H4 (cell line): ENCODE measurements at places on chromosomes 2 and 18. TPM values are rescaled to one million over a fixed set of nuclear protein-coding genes. Genes with fewer than 3 reads are reported as not detected.

Gene CHRNG
- not detected in 2 replicates for total RNA-seq

Gene ESCO1
- total RNA-seq = 13.0 and 14.2 TPM in 2 replicates

Gene MROH2A
- 0.02 TPM in 1 of 2 replicates, not detected in the other for total RNA-seq

Gene HOXD13
- 3.1 and 4.8 TPM in 2 replicates for total RNA-seq

Gene ASAP2
- 10.4 and 13.7 TPM in 2 replicates for total RNA-seq

Gene TUBA4B
- not detected in 2 replicates for total RNA-seq

Gene KIF1A
- total RNA-seq = 1.4 and 1.9 TPM in 2 replicates

- DNase-seq = no peak
Measured at GRCh38 chr18:61859113-61859512, 33.7 kb downstream of the RNF152 start.

DNA sequence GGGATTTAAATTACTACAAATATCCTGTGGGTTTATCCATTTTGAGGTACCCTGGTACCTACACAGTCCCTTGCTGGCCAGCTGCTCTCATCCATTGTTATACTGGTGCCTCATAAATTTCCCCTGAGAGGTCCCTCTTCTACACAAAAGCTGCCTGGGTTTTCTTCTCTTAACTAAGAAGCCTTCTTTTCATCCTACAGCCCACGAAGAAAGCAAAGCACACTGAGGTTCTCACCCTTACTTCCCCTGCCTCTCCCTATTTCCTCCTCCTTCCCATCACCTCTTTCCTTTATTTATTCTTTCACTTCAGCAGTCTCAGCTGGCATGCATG is 154.9 kb downstream of the CSRNP3 start:
- DNase-seq = no peak

- DNase-seq = no peak
Measured at GRCh38 chr2:56040834-56041233, 117.3 kb upstream of the EFEMP1 start.

GRCh38 chr2:201126308-201127151 is 10.6 kb downstream of the CFLAR start:
- no peak for DNase-seq

- no peak for DNase-seq
Measured at GRCh38 chr18:44265437-44265836, 415.3 kb upstream of the SETBP1 start.

DNA sequence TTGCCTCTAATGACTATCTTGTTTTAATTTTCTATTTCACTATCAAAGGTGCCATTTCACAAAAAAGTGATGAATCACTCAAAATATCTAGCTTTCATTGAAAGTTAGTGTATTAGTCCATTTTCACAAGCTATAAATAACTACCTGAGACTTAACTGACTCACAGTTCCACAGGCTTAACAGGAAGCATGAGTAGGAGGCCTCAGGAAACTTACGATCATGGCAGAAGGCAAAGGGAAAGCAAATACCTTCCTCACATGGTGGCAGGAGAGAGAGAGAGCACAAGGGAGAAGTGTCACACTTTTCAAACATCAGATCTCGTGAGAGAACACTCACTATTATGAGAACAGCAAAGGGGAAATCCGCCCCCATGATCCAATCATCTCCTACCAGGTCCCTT is 1220.4 kb upstream of the ZEB2 start:
- DNase-seq = peak; percentile 13

GRCh38 chr2:234414596-234414995 is 82.3 kb downstream of the ARL4C start:
- DNase-seq = no peak

GRCh38 chr2:239495175-239495574 is 94.4 kb upstream of the HDAC4 start:
- DNase-seq = no peak

DNA sequence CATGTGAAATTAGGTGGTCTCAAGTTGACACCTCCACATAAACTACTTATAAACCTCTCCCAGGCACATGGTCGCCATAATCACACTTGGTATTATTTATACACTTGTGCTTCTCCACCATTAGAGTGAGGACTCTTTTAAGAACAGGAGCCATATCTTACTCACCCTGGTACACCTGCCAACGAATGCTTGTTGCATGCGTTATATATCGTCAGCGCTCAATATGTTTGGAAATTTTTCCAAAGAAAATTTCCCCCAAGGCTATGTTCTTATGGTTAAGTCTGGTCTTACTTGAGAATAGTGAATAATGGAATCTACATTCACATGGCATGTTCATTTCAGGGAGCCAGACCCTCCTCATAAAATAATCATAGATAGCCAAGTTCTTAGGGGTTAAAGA is 271.7 kb downstream of the BCL11A start:
- DNase-seq = no peak

DNA sequence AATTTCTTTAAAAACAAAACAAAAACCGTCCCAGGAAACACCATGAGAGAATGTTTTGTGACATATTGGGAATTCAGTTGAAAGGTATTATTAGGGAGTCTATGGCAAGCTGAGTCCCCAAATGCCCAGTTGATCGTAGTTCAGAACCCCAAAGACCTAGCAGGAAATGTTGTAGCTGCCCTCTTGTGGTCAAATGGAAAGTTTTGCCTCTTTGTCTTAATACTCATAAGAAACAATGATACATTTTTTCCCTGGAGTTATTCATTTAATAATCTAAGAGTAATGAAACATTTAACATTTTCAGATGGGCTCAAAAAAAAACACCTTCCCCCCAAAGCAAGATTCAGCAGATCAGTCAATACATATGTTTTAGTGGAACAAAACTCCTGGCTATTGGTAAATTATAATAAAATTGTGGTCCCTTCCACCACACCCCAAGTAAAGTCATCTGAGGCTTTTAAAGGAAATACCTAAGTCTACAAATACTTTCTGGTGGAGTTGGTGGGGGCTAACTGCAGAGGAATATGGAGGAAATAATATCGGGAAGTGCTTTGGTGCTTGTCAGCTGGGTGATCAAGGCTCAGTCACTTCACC is 37.8 kb upstream of the EFEMP1 start:
- DNase-seq = peak; percentile 42

DNA sequence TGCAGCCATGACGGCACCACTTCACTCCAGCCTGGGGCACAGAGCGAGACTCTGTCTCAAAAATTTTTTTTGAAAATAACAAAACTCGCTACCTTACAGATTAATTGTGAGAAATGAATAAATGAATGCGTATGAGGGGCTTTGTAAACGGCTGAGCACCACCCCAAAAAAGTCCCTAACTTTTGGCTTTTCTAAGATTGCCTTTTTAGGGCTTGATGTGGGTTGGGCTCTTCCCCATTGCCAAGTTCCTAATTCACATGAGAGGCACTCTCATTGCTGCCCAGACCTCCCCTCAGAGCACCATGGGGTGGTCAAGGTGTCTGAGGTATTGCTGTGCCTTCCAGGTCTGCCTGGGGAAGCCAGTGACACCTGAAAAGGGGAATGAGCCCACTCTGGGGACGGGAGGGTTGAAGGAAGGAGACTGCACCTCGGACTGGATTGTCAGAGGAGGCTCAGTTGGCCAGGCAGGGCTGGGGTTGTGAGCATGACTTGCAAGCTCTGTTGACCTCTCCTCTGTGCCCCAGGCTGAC is 186.4 kb downstream of the PRKCE start:
- DNase-seq = no peak

- no peak for DNase-seq
Measured at GRCh38 chr2:65071499-65072180, 15.4 kb downstream of the CEP68 start.

DNA sequence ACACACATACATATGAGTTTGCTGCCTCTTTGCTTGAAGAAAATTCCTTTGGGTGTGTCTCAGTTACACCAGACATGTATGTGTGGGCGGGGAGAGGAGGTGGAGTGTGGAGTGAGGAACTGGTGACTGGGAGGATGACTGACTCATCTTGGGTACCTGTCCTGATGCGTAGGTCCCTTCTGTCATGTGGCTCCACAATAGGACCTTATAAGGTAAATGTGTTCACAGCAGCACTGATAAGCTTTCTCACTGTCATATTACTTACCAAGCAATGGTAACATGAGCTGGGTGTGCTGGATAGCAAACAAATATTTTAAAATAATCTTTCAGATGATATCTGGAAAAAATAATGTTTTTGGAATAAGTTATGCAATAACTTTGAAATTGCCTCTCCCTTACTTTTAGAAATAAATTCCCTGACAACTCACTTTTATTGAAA is 45.1 kb downstream of the SLC9A2 start:
- peak; percentile 68 for DNase-seq

DNA sequence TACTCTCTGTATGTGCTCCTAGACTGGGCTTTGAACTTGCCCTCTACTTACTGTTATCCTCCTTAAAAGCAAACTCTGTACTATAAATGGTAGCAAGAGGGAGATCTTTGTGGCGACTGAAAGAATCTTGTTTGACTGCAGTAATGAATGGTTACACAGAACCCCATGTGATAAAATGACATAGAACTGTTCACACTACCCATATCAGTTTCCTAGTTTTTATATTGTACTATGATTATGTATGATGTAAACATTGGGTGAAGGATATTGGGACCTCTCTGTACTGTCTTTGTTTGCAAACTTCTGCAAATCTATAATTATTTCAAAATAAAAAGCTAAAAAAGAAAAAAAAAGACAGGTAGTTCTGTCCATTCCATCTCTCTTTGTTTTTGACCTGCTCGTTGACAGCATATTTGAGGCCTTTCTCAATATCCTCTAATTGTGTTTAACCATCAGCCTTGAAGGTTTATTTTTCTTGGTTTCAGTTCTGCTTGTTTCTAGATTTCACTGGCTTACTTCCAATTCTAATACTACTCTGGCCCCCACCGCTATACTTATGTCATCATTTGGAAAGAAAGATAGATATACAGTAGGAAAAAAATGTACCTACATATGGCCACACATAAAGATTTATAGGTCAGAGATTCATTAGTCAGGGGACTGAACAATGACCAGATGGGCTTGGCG is 79.2 kb upstream of the MYO3B start:
- DNase-seq = no peak

- DNase-seq = no peak
Measured at GRCh38 chr2:122755281-122755780, 999.9 kb downstream of the TSN start.

DNA sequence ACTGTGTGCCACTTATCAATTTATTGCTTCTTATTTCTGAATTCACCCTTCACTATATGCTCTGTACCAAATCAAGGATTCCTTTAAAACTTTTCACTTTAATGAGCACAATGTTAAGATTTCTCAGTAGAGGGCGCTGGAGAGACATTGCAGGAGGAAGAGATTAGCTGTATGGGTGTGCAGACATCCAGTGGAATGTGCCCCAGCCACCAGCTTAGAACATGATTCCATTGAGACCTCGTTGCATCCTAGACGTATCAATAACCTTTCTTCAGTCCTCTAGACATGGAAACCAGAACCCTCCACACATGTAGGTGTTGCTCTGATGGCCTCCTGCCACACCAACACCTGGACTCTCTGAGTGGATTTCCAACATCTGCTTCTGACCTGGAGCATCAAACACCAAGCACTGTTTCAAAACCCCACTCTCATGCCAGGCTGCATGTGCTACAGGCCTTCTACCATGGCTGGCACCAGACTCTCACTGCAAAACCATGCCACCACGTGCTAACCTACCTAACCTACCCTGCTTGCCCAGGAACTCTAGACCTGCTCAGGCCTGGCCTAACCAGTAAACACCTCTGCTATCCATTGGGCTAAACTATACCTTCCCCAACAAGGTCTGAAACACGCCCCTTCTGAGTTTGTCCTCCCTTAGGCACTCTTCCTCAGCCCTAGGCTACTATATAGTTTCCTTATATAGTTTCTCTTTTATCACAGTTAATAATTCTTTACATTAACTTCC is 633.2 kb upstream of the PKDCC start:
- peak; percentile 38 for DNase-seq
